NCI-H146 (cell line): ENCODE measurements at places on chromosomes 13 and 19.

DNA sequence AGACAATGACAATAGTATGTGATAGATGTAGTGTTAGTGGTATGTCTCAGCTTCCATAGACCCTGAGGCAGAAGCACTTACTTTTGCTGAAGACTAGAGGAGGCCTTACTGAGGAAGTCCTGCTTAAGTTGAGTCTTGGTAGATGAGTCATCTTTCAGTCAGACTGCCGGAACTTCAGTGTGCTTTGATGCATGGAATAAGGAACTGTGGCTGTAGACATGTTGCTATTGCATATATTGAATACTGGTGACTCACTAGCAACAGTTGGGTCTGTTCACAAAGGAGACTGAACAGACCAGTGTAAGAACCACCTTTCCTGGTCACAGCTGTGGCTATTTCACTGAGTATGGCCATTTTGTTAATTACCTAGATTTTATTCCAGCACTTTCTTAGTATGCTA is 1000.6 kb downstream of the OLFM4 start:
- DNase-seq: peak; percentile 2

DNA sequence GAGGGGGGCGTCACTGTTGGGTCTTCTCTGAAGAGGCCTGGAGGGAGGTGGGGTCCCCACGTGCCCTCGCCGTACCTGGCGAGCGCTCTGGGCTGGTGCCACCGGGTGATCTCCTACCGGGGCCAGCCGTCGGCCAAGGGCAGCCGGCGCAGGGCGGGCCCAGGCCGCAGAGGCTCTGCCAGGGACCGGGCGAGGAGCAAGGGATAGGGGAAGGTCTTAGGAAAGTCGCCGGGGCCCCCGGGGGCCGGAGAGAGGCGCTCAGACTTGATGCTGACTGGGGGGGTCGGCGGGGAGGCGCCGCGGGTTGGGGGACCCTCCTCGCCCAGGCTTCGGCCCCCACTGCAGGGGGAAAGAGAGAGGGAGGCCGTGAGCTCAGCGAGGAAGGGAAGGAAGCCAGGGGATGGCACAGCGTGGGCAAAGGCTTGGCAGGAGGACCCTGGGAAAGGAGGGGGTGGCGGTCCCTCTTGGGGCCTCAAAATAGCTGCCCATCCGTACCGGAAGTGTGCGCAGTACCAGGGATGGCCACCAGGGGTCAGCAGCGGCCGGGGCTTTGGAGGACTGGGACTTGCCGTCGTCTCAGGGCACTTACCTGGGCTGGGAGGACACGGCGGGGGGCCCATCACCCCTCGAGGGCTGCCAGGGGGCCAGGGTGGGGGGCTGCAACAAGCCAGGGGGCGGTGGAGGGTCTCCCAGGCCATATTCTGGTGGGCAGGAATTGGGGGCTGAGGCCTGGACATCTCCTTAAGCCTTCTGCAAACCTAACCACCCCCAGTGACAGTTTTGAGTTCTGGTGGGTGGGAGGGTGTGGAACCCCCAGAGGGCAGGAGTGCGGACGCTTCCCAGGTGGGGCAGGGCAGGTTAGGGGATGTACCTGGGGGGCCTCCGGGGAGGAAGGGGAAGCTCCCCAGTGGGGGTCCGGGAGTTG is 7.7 kb upstream of the TMEM161A start:
- DNase-seq: peak; percentile 69

GRCh38 chr13:39106216-39107005 is 68.2 kb downstream of the NHLRC3 start:
- peak; percentile 99 for DNase-seq

DNA sequence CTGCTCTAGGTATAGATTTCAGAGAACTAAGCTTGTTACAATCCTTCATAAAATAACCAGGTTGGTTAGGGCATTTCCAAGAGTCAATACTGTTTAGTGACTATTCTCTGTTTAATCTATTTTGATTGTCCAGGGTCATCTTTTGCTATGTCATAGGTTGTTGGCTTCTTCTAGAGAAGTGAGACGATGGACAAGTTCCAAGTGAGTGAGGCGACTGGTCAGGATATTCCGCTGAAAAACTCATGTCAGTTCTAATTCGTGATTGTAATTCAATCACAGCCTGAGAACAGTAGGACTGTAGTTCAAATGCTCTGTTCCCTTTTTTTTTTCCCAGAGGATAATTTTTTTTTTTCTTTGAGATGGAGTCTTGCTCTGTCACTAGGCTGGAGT is 15.8 kb upstream of the ALOX5AP start:
- DNase-seq: no peak

DNA sequence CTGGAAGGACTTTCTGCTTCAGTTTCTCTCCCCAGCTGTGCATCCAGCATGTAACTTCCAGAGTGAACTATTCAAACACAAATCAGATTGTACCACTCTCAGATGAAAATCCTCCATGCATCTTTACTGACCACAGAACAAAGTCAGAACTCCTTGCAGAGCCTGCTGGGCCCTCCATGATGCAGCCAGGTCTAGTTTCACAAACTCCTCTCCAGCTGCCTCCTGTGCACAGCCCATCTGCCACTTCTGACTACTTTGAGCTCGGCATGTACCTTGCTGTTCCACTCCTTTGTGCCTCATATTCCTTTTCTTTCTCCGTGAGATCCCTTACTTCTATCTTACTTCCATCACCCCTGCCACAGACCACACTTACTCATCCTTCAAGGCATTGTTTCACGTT is 31.4 kb downstream of the NALCN start:
- DNase-seq: no peak

GRCh38 chr13:62613819-62614218 is 1198.2 kb upstream of the PCDH20 start:
- no peak for DNase-seq

- DNase-seq: no peak
Observed at GRCh38 chr13:50015258-50015657, at the start of gene KCNRG. Gene KCNRG (plus strand): TSS chr13:50015444. CDS start chr13:50015494, 50 bp downstream.

- DNase-seq: no peak
Observed at GRCh38 chr19:46739290-46739771, 6.5 kb upstream of the FKRP start.

- DNase-seq: no peak
Observed at GRCh38 chr19:57978586-57979289, 4.4 kb upstream of the C19orf18 start.

GRCh38 chr13:97425590-97425989 is 8.4 kb upstream of the RAP2A start:
- no peak for DNase-seq

GRCh38 chr13:20658451-20659040 is 45.0 kb upstream of the IL17D start:
- DNase-seq: no peak

DNA sequence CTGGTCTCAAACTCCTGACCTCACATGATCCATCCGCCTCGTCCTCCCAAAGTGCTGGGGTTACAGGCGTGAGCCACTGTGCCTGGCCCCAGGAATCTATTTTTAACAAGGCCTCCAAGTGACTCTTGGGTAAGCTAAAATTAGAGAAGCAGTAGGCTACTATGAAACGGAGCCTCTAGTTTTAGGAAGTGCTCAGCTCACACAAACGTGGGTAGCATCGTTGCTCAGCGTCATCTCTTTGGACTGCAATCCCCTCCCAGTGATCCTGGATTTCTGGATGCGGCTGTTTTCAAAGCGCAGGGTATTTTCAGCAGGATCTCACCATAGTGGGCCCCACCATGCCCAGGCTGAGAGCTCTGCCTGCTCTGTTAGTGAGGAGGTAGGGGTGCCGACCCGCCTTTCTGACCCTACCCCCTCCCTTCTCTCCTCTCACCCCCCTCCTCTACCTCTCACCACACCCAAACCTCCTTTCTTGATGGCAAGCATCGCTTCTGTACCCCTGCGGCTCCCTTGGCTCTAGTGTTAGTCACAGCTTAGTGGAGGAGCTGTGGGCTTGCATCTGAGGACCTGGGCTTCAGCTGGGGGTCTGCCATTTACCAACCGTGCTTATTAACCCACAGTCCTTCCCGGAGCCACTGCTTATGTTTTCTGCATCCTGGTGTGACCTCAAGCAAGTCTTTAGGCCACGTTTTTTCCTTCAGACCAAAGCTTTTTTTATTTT is 34.2 kb downstream of the GJA3 start:
- DNase-seq: no peak
